Left cardiac atrium (tissue), 4 donors: ENCODE measurements at places on chromosomes 2 and 18.

DNA sequence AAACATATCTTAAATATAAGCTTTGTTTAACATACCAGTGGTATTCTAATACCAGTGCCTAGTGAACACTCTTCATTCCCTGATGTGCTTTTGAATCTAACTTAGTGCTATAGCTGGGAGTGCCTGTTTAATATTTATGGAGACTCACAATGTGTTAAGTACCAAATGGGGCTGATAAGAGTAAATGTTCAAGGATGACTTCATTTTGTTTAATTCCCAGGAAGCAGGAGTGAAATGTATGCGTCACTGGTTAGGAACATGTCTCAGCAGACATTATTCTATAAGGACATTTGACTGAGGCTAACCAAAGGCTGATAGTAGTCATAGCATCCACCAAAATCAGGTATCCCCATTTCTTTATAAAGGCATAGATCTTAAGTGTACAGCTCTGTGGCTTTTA is 31.7 kb upstream of the LINC00305 start:
- no peak for DNase-seq

GRCh38 chr18:62425465-62426190 is 97.2 kb upstream of the ZCCHC2 start:
- peak; percentile 78 for DNase-seq

DNA sequence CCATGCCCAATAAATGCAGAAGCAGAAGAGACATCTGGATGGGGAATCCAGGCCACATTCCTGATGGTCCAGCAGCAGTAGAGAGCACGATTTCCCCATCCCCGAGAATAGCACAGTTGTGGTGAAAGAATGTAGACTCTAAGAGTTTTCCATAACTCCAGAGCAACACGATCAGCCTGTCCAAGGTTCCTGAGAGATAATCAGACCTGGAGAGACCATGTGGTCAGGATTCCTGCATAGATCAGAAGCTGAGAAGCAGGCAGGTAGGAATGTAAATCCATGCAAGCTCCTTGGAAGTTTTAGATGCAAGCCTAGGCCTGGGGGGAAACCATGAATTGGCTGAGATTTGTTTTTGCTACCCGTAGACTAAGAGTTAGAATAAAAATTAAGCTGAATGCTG is 34.2 kb upstream of the PTPRM start:
- no peak for DNase-seq

GRCh38 chr2:234275515-234275914 is 221.4 kb downstream of the ARL4C start:
- DNase-seq = no peak

- DNase-seq = no peak
Measured at GRCh38 chr2:101328474-101329007, 20.0 kb upstream of the RNF149 start.

DNA sequence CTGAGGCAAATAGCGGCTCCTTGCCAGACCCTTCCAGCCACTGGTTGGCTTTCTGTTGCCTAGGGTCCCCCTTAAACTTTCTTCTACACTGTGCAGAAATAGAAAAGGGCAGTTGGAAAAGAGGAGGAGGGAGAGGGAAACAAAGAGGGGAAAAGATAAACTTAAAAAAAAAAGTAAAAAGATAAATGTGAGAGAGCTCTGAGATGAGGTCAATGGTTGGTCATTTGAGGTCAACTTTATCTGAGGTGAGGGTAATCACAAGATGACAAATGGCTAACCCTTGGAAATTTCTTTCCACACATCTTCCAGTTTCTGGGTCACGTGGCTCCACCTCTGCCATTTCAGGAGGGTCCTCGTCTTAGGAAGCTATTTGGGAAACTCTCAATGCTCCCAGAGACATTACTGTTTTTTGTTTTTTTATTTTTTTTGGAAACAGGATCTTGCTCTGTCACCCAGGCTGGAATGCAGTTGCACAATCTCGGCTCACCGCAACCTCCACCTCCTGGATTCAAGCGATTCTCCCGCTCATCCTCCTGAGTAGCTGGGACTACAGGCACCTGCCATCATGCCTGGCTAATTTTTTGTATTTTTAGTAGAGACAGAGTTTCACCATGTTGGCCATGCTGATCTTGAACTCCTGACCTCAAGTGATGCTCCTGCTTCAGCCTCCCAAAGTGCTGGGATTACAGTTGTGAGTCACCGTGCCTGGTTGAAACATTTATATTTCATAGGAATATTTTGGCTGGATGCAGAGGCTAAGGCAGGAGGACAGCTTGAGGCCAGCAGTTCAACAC is 199.9 kb downstream of the TGIF1 start:
- DNase-seq = peak; percentile 46

GRCh38 chr2:2142345-2142744 is 188.7 kb downstream of the MYT1L start:
- no peak for DNase-seq

- DNase-seq = no peak
Measured at GRCh38 chr18:74225193-74225840, 66.4 kb downstream of the CYB5A start.

DNA sequence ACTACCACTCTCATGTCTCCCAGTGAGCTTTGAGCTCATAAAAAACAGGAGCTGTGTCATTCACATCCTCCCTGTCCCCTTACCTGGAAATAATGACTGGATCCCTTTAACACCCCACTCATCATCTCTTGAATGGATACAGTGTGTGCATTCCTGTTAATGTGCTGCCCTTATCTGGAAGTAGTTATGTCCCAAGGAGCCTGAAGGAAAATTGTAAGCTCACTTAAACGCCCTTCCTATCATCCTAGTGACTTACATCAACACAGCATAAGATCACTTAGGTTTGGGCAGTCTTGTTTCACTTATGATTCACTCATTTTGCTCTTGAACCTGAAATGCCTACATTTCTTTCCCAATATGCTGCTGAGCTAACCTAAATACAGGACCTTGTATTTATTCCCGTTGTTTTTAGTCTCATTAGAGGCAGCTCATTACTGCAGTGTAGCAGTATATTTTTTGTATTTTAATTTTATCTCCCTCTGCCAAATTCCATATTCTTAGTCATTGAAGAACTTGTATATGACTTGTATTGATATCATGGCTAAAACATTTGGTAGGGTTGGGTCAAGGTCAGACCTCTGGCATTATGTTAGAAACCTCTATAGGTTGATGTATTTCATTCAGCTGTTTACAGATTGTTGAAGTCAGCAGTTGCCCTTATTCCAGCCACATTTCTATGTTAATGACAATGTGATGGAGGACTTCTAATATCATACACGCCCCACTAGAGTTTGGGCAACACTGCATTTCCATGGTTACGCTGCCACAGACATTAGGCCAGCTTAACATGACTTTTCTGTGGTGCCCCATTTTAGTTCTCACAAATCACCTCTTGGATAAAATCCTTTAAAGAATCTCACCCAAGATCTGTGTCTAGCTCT is 72.9 kb downstream of the PKP4 start:
- DNase-seq = no peak

DNA sequence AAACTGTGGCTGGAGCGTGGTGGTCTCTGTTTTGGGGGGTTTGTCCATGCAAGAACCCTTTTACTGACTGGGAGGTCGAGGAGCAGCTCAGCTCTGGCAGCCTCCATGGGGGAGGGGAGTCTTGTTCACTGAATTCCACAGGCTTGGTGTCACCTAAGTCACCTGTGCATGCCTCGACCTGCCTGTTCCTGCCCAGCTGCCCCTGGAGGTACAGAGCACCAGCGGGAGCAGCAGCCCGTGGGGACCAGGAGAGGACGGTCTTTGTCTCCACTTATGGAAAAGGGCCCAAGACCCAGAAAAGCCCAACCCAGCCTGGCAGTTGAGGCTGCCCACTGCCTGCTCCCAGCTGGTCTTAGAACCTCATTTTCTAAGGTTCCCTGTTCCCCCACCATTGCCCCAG is 168.7 kb upstream of the AGAP1 start:
- DNase-seq = no peak
